ENCODE measurements at places on chromosomes 5 and 9.
A peak's percentile ranks its signal among the peaks of the same experiment; 100 is the strongest.

- H3K27ac ChIP-seq, result no peak overlapping the region
- H3K4me1 ChIP-seq, result no peaks in the 10 kb centered on the region
- peaks cover 19% of the 10 kb centered on the region for H3K36me3 ChIP-seq
- no peak overlapping the region for H3K4me3 ChIP-seq
- no peak for DNase-seq
Measured at GRCh38 chr9:77271023-77271690, 93.8 kb downstream of the VPS13A start.

DNA sequence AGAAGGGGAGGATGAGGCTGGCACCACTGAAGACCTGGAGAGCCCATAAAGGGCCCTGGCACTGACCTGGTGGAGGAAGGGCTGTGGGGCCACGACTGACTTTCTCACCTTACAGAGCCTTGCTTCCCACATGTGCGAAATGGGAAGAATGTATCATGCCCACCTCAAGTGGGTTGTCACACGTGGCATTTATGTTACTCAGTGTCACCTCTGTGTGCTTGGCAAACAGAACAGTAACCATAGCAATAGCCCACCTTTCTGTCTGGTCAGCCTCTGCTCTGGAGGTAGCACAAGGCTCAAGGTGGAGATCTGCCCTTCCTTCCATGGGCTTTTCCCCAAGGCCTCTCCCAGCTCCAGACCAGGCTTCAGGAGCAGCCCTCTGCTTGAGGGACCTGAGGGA, 16.7 kb downstream of the TCF7 start:
- H3K4me3 ChIP-seq, result peak overlapping the region; percentile 24
- peak; percentile 66 for DNase-seq
- H3K4me1 ChIP-seq, result peaks cover 95% of the 10 kb centered on the region
- peaks cover 33% of the 10 kb centered on the region for H3K36me3 ChIP-seq

DNA sequence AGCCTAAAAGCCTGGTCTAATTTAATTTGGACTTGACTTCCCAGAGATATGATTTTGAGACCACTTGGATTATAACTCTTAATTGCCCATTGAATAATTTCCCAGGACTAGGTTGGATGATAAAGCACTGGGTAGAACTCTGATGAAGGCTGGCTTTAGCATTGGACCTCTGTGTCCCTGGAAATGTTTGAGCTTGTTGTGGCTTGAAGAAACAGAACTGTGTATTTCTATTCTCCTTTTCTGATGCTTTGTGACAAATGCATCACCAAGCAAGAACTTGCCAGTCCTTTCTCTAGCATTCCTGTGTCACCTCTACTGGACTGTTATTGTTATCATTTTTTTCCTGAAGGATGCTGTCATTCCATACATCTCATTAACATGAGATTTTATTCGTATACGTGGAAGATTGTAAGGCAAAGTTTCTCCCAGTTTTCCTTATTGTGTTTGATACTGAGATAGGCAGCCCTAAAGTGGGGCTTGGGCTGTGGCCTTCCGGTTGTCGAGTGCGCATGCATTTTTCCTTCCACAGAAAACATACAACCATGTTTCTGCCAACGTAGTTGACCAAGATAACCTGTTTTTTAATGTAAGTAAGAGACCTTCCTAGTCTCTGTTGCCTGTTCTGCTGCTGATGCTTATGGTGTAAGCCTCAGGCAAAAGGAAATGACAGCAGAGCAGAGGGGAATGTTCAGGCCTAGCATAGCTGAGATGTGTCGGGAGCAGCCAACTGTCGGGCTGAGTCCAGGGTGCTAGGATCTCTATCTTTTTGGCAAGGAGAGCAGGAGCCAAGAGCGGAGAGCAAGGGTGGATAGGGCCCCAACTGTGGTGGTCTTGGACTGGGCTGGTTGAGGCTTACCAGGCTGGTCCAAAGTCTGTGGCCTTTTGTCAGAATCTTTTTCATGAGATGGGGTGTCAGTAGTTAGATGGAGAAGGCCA, 2.3 kb downstream of the NTRK2 start:
- no peak overlapping the region for H3K27ac ChIP-seq
- H3K4me1 ChIP-seq, result peaks cover 13% of the 10 kb centered on the region
- H3K4me3 ChIP-seq, result no peak overlapping the region
- H3K36me3 ChIP-seq, result no peaks in the 10 kb centered on the region
- DNase-seq, result no peak
- peaks cover 69% of the 10 kb centered on the region for H3K27me3 ChIP-seq

- no peaks in the 10 kb centered on the region for H3K4me1 ChIP-seq
- H3K4me3 ChIP-seq, result no peak overlapping the region
- H3K27ac ChIP-seq, result no peak overlapping the region
- no peaks in the 10 kb centered on the region for H3K27me3 ChIP-seq
- H3K36me3 ChIP-seq, result no peaks in the 10 kb centered on the region
- DNase-seq, result no peak
Measured at GRCh38 chr5:167539747-167540146, 751.7 kb upstream of the WWC1 start.

GRCh38 chr5:72146056-72146455, 38.8 kb downstream of the MAP1B start:
- no peak overlapping the region for H3K27ac ChIP-seq
- no peak overlapping the region for H3K4me3 ChIP-seq
- peaks cover 27% of the 10 kb centered on the region for H3K27me3 ChIP-seq
- no peaks in the 10 kb centered on the region for H3K4me1 ChIP-seq

DNA sequence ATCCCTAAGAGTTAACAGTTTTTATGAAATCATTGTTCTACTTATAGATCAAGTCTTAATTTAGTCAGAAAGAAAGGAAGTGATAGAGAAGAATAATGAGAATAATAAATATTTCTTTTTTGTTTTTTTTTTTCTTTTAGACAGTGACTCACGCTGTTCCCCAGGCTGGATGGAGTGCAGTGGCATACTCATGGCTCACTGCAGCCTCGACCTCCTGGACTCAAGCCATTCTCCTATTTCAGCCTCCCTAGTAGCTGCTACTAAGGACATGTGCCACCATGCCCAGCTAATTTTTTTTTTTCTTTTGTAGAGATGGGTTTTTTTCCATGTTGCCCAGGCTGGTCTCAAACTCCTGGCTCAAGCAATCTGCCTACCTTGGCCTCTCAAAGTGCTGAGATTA, 11.0 kb downstream of the IFNA21 start:
- DNase-seq, result no peak
- no peak overlapping the region for H3K27ac ChIP-seq
- H3K36me3 ChIP-seq, result no peaks in the 10 kb centered on the region
- no peaks in the 10 kb centered on the region for H3K27me3 ChIP-seq
- peaks cover 13% of the 10 kb centered on the region for H3K4me1 ChIP-seq

DNA sequence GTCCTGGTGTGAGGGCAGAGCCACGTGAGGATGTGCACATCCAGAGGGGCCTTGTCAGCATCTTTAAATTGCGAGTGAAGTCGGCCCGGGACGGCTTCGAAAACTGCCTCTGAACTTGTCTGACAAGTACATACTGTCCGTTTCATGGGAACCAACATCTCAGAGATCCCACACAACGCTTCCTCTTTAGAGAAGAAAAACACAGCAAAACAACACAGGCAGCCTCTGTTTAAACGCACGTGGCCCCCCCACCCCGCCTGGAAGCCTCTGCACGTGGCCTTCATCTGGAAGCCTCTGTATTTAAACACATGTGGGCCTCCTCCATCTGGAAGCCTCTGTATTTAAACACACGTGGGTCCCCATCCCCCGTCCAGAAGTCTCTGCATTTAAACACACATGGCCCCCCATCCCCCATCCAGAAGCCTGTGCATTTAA, 29.2 kb downstream of the CEP72 start:
- peaks cover 11% of the 10 kb centered on the region for H3K36me3 ChIP-seq
- no peak overlapping the region for H3K27ac ChIP-seq
- no peaks in the 10 kb centered on the region for H3K4me1 ChIP-seq
- no peaks in the 10 kb centered on the region for H3K27me3 ChIP-seq

- no peak overlapping the region for H3K27ac ChIP-seq
- no peak overlapping the region for H3K4me3 ChIP-seq
- H3K36me3 ChIP-seq, result no peaks in the 10 kb centered on the region
- peaks cover 11% of the 10 kb centered on the region for H3K4me1 ChIP-seq
- H3K27me3 ChIP-seq, result no peaks in the 10 kb centered on the region
Measured at GRCh38 chr9:98249771-98250170, 5.7 kb downstream of the TBC1D2 start.

DNA sequence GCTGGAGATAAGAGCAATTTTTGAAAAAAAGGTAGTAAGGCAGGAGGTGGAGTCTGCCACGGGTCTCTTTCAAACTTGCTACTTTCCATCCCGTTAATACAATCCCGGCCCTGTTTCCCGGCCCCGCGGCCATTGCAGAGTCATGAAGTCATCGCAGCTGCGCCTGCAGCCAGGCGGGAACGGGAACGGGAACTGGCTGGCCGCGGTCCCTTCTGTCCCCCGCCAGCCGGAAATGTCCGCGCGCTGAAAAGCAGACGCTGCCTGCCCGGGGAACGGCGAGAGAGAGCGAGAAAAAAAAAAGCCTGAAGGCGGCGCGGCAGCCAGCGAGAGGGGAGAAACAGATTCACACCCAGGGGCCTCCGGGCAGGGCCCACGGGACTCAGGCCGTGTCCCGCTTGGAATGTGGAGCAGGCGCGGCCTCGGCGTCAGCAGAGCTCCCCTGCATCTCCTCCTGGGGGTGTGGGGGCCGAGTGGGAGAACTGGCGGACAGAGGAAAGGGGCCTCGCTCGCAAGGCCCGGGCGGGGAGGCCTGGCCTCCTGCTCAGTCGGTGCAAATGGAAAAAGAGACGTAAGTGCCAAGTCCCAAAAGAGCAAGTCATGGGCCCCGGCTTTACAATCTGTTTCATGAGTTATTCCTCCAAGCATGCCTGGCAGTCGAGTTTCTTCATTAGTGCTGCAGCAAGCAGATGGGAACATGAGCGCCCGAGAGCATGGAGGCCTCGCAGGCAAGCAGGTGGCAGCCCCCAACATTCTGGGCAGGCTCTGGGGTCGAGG, 201.2 kb upstream of the GAS1 start:
- H3K4me3 ChIP-seq, result peak overlapping the region; percentile 65
- no peaks in the 10 kb centered on the region for H3K4me1 ChIP-seq
- peaks cover 1% of the 10 kb centered on the region for H3K36me3 ChIP-seq
- H3K27me3 ChIP-seq, result peaks cover 56% of the 10 kb centered on the region
- H3K27ac ChIP-seq, result no peak overlapping the region
- DNase-seq, result no peak

- no peaks in the 10 kb centered on the region for H3K27me3 ChIP-seq
- H3K4me1 ChIP-seq, result peaks cover 70% of the 10 kb centered on the region
- no peak for DNase-seq
Measured at GRCh38 chr5:150787656-150788055, 9.1 kb downstream of the SMIM3 start.

All from activated naive CD8-positive, alpha-beta T cell treated with anti-CD3 and anti-CD28 coated beads for 36 hours (primary cell).